ENCODE measurements at places on chromosomes 13 and 19. TPM values are rescaled to one million over a fixed set of nuclear protein-coding genes. Genes with fewer than 3 reads are reported as not detected.
A peak's percentile ranks its signal among the peaks of the same experiment; 100 is the strongest.

DNA sequence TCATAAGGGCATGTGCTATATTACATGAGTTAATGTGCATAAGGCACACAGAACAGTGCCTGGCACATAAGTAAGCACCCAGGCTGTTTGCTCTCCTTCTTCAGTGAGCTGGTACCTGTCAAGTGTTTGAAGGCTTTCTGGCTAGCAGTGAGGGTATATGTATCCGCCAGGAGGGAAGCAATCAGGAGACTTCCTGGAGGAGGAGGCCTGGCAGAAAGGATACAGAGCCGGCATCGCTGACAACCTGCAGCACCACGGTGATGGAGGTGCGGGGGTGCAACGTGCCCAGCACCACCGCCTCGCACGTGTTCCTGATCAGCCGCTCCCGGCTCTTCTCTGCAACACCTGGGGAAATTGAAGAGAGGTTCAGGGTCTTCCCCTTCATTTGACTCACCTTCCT is 5.5 kb downstream of the EXOSC5 start:
- DNase-seq, result no peak

LAIR2 gene
- total RNA-seq, result 77.7 TPM

SIGLECL1 gene
- not detected for total RNA-seq

FFAR2 gene
- not detected for total RNA-seq

DNA sequence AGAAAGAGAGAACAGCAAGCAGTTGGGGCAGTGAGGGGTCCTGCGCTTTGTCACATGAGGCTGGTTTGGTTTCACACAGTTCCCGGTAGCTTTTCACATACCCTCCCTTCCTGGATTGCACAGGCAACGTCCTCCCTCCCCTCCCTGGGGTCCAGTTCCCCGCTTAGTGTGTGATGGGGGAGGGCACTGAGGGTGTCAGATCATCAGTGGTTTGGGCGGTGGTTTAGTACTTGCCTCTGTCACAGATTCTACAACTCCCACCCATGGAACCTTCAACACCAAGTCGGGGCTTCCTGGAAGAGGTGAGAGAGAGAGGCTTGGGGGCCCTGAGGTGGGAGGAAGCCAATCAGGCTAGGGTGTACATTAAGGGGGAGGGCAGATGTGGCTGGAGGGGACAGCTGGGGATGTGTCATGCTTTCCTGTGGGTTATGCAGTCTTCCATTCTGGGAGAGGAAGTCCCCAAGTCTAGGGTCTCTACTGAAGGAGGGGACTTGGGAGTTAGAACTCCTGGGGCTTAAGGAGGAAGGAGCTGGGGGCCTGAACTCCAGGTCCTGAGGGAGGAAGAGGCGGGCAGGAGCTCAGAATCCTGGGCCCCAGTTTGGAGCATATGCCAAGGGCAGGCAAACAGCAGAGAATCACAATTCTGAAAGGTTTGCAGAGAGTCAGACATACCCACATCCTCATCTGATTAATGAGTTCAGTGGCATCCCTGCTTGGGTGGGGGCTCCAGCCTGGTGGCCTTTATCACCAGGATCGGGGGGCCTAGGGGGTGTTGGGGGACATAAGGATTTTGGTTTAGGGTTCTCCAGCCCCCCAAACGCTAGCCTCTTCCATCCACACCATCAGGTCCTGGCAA is at the start of gene NKG7:
TSS of gene NKG7 (minus strand) at position 6 of the 856 bp plus-strand sequence. CDS start 119 bp downstream, outside the sequence.
- DNase-seq, result peak; percentile 72

CALR gene
- 984 TPM for total RNA-seq

DNA sequence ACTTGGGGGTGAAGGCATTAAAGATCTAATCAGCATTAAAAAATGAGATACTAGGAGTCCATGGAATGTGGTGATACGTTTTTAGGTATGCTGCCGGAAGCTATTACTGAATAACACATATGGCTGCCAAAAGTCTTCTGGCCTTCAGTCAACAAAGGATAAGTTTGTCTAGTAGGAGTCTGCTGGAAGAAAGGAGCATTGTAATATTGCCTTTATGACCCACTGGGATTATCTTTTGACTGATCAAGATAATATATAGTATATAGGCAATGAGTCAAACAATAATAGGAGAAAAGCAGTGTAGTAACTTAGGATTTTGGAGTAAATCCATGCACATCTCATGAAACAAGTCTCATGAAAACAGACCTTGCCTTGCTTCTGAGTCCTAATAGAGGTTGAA is 295.4 kb downstream of the SLITRK6 start:
- DNase-seq, result no peak

ZNF439 gene
- total RNA-seq, result 4.3 TPM

DNA sequence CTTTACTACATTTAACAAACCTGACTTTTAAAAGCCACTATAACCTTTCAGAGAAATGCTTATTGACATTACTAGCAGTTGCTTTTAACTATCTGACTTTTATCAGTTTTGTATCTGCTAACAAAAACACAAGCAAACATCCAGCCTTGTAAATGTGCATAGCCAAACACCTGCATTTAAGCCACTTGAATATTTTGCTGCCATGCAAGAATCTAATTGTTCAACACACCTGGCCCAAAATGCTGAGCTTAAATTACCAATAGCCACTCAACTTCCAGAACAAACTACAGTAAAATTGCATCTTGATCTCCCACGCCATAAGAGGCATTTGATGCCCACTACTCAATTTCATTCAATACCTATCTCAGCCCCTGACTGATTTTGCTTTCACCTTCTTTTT is 9.3 kb downstream of the ZIC5 start:
- no peak for DNase-seq

Measured in activated T-helper 2 cell treated with anti-CD3 and anti-CD28 coated beads, Interferon-gamma antibody, Interleukin-2, Interleukin-4, amounts not matched to agents 10 μg/mL and 5 μg/mL and 100 μg/mL, durations not matched to agents 14 hours and 24 hours and 36 hours (primary cell).